Tibial nerve (tissue), 4 donors: ENCODE measurements at places on chromosomes 11 and 22. TPM values are rescaled to one million over a fixed set of nuclear protein-coding genes. Genes with fewer than 3 reads are reported as not detected.

The NEFH gene
- total RNA-seq = 1.0 TPM

The CHST1 gene
- total RNA-seq = 1.2 TPM

The OR8A1 gene
- not detected for total RNA-seq

The FDXACB1 gene
- total RNA-seq = 1.9 TPM

The ZBTB16 gene
- 492 TPM for total RNA-seq

DNA sequence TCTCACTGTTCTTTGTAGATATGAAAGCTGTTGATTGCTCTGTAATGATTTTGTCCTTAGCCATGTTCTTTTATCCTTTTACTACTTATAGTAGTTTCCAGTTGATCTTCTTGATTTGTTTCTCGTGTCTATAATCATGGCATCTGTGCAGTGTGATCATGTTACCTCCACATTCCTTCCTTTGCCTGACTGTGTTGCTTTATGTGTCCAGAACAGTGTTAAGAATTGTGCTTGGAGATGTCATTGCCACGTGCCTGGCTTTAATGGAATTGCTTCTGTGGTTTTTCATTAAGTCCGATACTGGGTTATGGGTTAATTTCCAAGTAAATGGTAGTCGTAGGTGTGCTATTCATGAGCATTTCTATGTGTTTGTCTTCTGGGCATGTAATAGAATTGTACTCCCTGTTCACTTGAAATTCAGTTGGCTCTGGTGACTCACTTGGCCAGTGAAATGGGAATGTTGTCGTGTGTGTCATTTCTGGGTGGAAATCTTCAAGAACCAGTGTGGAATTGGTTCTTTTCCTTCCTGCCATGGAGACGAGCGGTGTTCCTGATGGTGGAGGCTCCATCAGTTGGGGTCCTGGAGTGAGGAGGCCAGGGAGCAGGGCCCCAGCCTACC is 6.8 kb downstream of the GTSE1 start:
- no peak for DNase-seq

GRCh38 chr11:13143486-13144297 is 133.9 kb upstream of the BMAL1 start:
- no peak for DNase-seq

- no peak for DNase-seq
These were observed 19.7 kb downstream of the RAB30 start for GRCh38 chr11:83051760-83052671.

DNA sequence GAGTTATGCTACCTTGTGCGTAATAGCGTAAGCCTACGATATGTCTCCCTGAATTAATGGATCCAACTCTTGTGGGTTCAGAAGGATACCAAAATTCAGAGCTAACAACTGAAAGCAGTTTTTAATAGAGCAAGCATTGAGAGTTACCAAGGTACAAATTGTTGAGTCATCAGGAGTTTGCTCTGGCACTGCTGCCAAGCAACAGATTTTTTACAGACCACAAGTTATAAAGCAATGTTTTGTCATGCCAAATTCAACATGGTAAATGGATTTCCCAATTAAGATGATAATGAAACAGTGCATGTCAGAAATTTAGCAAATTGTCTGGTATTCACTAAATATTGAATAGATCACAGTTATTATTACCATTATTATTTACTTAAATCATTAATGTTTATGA is 295.6 kb downstream of the NELL1 start:
- DNase-seq = no peak

- DNase-seq = no peak
These were observed 373.7 kb downstream of the METTL15 start for GRCh38 chr11:28481616-28482480.

DNA sequence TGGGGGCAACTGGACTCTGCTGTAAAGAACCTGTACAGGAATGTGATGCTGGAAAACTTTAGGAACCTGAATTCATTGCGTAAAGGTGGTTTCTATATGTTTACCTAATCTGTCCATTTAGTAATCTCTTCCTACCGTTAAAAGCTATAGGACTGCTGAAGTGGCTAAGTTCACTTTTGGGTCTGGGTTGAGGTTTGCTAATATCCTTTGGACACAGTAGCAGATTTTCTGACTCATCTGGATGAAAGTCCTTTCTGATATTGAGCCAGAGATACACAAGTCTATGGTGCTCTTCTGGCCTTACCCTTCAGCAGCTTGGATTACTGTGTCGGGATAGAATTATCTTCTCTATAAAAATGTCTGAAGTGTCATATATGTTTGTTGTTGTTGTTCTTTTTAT is 16.9 kb downstream of the ZNF215 start:
- DNase-seq = no peak

- no peak for DNase-seq
These were observed 414 bp upstream of the PNPLA3 start for GRCh38 chr22:43923191-43923590.

DNA sequence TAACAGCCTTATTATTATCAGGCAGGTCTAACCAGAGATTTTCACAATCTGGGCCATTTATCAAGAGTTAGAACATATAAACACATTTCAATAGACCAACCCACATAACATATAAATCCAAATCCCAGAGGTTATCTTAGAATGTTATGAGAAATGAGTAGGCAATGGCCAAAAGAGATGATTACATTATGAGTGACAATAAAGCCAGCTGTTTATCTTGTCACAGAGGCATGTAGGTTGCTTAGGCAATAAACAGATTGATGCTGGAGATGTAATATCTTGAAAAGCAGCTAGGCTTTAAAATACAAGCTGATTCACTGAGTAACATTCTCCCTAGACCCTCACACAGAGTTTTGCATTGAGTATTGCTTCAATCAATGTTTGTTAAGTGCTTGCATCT is 148.5 kb upstream of the SESN3 start:
- DNase-seq = no peak

- DNase-seq = no peak
These were observed 915 bp upstream of the SREBF2 start for GRCh38 chr22:41831828-41832552.

GRCh38 chr22:31333641-31334040 is 12.5 kb downstream of the PATZ1 start:
- DNase-seq = no peak

DNA sequence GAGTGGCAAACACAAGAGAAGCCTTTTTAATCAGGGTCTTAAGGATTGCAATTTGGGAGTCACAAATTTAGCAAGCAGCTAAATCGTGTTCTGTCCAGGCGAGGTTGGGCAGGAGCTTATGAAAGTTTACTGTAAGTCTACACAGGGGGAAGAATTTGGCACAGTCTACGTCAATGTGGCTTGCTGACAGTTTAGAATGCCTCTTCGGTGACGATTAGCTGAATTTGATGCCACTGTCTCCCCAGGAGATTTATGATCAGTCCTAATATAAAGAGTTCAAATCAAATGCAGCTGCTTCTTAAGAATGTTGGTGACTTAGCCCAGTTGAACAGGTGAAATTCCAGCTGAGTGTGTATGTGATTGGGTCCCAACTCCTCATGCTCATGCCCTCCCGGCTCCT is 114.1 kb upstream of the CLPB start:
- no peak for DNase-seq

DNA sequence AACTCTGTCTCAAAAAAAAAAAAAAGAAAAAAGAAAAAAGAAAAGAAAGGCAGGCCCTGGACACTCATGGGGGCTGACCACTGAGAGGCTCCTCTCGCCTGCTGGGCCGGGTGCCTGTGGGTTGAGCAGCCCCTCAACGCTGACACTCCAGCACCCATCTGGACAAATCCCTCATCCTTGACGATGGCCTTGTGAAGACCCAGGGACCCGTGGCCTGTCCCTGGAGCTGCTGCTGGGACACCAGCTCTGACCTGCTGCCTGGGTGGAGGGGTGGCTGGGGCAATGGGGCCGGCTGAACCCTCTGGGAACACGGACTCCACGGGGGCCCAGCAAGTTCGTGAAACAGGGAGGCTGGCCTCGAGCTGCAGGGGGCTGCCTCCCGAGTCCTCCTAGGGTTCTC is 10.5 kb upstream of the BID start:
- no peak for DNase-seq

GRCh38 chr11:83120327-83120726 is 36.6 kb upstream of the PCF11 start:
- DNase-seq = no peak
